ENCODE measurements at places on chromosomes 3 and 15.

DNA sequence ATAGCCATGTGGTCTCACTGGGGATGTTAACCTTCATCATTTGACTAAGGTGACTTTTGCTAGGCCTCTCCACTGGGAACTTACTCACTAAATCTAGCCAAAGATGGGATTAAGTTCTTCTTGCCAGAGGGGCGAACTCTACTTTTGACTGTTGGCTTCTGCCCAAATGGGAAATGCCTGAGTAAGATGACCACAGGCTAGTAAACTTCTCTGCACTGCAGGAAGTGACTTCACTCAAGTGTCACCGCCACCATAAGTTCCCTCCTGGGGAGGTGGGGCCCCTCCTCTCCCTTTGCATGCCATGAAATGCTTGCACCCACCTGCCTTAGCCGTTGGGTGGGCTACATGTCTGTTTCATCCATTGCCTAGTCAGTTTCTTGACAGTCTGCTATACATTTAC, 388.3 kb downstream of the FEZF2 start:
- no peak for DNase-seq

- DNase-seq = no peak
Observed at GRCh38 chr15:43958861-43959330, 132.1 kb downstream of the WDR76 start.

DNA sequence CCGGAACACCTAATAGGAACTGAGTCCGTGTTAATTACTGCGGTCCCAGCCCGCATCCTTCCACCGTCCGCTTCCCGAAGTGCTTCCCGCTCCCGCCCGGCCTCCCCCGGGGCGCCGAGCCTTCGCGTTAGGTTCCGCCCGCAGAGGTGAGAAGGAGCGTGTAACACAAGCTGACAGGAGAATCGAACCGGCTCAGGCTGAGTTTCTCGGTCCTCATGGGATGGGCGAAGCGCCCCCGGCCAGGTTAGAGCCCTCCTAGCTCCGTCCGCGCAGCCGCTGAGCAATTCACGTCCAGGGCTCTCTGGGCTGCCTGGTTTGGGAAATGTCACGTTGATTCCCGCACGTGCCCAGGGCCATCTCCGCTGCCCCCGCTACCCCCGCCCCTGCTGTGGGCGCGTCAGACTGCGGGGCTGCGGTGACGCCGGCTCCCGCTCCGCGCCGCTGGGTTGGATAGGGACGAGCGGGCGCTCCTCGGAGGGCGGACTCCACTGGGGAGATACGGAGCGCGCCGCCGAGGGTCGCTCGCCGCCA, 954 bp downstream of the CLDN11 start:
- no peak for DNase-seq

GRCh38 chr15:40982855-40983254, 29.6 kb downstream of the CHAC1 start:
- no peak for DNase-seq

DNA sequence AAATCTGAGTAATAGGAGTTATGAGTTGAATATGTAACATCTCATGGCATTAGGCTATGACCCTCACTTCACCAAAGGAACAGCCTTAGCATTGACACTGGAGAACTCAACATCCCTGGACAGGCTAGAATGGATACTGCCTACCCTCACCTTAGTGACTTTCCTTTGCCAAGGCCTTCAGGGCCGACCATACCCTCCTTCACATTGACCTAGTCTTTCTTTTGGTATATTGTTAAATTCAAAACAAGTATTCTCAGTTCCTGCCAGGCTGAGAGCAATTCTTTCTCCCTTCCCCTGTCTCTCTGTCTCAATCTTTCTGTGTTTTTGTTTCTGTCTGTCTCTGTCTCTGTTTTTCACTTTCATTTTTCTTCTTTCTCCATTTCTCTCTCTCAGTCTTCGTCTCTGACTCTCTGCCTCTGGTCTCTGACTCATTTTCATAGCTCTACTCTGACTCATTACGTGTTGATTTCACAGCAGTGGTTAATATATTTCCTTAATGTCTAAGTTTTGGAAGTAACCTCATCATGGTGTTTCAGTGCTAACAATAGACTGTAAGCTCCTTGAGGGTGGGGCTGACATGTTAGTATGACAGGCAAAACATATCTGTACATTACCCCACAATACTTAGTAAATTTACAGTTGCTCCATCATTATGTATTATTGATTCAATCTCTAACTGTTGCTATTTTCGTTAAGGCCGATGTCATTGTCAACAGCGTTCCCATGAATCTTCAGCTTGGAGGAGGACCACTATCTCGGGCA, 32.5 kb downstream of the PARP15 start:
- DNase-seq = no peak

GRCh38 chr15:86653344-86654197, 573.9 kb downstream of the AGBL1 start:
- no peak for DNase-seq

GRCh38 chr3:97931218-97931617, 41.0 kb downstream of the RIOX2 start:
- no peak for DNase-seq

DNA sequence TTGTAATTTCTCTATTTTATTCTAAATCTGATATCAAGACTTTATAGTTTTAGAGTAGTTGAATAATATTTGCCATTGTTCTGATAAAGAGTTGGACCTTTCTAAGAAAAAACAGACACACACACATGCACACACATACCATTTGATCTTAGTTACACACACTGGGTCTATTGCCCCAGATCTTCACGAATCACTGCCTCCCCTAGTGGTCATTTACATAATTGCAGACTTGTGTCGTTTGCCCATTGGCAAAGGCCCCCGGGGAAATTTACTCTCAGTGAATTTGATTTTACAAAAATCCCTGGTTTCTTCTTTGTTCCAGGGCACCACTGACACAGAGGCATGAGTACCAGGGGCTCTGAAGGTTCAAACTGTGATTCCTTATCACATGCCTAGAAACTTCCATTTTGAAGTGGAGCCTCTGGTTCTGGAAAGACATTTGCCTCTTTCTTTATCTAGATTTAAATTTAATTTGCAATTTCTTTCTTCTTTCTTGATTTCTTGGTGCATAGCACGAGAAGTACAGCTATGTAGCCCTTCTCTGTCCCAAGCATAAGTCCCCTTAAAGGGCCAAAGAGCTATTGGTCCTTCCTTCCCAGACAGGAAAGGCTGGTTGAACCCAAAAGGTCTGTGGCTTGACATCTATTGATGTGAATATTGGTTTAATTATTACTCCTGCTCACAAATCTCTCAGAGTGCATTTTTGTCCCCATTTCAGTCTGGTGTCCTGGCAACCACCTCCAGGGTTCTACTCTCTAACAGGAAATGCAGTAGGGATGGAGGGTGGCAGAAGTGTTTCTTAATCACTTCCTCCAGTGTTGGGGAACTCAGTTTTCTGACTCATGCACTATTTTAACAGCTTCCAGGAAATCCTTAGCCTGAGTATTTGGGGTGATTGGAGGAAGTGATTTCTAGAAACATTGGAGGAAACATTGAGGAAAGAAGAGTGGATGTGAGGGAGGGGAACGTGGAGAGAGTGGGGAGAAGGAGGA, 32.4 kb upstream of the SLC6A11 start:
- DNase-seq = no peak
